ENCODE measurements at places on chromosomes 13 and 19.

DNA sequence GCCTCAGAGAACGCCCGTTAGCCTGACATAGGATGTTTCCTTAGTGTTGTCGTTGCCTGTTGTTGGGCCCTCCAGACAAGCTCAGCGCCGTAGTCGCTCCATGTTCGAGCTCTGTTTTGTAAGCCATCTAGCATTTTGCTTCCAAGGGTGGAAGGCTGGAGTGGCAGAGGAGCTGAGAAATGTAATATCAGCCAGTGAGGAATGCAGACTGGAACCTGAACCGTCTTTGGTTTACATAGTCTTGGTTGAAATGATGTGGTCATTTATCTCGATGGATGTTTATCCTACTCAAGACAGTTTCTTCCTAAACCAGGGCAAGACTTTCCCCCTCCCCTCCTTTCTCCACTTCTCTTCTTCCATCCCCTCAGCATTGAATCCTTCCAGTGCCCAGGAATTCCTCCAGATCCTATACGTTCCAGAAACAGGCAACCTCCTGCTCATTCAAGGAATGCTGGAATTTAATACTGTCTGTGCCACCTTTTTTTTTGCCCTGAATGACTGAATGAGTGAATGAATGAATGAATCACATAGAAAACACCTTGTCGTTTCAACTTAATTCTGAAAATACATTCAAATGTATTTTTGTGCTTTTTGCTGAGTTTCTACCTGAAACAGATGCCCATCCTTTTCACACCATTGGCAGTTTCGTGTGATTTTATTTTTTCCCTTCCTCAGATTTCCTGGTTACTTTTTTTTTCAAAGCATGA is 109.5 kb upstream of the MBNL2 start:
- DNase-seq: no peak

DNA sequence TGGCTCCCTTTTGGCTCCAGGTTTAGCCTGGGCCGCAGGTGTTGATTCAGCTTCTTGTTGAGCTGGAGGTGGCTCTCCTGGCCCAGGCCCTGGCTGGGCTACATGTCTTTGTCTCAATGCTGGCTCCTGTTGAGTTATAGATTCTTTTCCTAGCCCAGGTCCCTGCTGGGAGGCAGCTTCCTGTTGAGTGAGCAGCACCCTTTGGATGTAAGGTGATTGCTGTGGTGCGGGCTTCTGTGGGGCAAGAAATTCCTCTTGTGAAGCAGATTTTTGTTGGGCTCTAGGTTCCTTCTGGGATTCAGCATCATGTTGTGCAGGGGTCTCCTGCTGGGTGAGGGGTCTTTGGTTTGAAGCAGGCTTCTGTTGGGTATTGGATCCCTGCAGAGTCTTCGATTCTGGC is 545 bp downstream of the LIPE start:
- peak; percentile 11 for DNase-seq

- no peak for DNase-seq
Observed at GRCh38 chr13:107441279-107441678, 774.1 kb downstream of the LIG4 start.

DNA sequence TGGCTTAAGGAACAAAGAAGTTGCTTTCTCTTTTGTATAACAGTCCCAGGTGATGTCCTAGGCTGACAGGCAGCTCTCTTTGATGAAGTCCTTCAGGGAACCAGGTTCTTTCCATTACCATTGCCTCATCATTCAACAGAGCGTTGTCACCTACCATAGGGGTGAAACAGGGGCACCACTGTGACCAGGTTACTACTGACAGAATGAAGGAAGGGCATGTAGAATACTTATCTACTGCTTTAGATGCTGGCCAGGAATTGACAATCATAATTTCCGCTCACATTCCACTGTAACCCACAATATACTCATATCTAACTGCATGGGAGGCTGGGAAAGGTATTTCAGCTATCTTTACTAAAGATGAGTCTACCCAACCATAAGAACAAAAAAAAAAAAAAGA is 148.0 kb upstream of the FNDC3A start:
- DNase-seq: no peak

DNA sequence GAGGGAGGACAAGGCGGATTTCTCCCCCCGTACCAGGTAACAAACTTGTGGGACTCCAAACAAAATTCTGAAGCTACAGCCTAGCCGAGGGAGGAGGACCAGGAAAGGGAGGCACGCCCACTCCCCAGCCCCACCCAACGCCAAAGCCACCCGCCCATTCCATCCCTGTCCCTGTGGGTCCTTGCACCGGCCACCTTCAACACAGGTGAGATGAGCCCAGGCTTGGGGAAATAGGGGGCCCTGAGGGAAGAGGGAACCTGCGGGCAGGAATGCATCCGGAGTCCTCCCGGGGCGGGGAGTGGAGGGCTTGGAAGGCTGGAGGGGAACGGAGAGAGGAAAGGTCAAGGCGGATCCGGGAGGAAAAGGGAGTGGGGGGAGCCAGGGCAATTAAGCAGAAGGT is at the start of gene BEST2:
BEST2 (plus strand) TSS at position 157 of the 400 bp plus-strand sequence. CDS start 802 bp downstream, outside the sequence.
- no peak for DNase-seq

- no peak for DNase-seq
Observed at GRCh38 chr13:48535766-48536165, 2.9 kb upstream of the RCBTB2 start.

DNA sequence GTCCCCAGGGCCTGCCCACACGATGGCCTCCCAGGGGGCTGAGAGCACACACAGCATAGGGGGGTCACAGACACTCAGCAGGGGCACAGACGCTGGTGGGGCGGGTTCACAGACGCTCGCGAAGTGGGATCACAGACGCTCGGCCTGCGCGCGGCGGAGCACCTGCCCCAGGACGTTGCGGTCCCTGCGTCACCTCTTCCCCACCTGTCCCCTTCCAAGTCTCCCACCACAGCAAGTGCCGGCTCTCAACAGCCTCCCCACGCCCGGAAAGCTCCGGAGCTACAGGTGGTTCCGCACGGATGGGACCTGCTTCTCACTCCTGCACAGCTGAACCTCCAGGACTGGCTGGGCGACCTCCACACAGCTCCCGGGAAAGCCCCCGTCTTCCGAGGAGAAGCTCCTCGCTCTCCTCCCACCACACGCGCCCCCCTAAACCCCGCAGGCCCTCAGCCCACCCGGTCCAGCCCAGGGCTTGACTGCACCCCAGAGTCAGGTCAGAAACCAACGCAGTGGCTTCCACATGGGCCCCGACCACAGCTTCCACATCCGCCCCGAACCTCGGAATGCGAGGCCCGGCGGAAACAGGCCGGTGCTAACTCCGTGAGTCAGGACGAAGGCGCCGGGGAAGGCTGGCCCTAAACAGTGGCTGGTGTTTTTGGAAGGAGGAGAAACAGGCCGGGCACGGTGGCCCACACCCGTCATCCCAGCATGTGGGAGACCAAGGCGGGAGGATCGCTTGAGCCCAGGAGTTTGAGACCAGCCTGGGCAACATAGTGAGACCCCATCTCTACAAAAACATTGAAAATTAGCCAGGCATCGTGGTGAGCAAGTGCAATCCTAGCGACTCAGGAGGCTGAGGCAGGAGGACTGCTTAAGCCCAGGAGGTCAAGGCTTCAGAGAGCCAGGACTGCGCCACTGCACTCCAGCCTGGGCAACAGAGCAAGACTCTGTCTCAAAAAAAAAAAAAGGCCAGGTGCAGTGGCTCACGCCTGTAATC is 16.5 kb downstream of the BTBD2 start:
- DNase-seq: no peak

GRCh38 chr19:55097864-55098715 is 19.3 kb downstream of the PPP1R12C start:
- DNase-seq: no peak

GRCh38 chr19:7230826-7231225 is 63.4 kb downstream of the INSR start:
- no peak for DNase-seq

- no peak for DNase-seq
Observed at GRCh38 chr13:42377640-42378382, 105.9 kb downstream of the AKAP11 start.

GRCh38 chr13:82766732-82767321 is 1115.4 kb downstream of the SLITRK1 start:
- no peak for DNase-seq

DNA sequence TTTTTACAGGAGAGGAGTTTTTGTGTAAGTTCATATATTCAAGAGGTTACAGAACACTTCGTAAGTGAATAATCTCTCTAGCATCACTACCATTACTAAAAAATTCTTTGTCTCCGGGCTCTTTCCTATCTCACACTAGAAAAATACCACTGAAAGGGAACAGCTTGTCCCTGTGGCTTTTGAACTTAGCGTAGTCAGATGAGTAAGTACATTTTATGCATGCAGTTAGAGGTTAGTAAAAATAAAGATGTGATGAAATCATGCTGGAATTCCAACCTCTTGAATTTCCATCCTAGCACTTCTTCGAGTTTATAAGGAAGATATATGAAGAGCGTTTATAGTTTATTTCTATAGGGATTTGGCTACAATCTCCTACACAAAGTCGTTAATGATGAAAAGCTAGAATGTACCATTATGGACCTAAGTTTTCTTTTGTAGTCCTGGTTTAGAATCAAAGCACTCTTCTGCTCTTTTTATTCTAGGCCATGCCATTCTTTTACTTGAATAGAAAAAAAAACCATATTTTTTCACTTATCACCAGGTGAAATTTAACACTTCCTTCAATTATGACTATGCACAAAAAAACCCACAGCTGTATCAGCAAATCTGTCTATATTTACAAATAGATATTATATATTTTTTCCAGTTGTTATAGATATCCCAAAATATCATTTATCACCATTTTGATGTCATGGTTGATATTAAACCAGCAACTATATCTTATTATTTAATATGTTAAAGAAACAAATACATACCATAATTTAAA is 139.9 kb upstream of the PCDH9 start:
- no peak for DNase-seq

DNA sequence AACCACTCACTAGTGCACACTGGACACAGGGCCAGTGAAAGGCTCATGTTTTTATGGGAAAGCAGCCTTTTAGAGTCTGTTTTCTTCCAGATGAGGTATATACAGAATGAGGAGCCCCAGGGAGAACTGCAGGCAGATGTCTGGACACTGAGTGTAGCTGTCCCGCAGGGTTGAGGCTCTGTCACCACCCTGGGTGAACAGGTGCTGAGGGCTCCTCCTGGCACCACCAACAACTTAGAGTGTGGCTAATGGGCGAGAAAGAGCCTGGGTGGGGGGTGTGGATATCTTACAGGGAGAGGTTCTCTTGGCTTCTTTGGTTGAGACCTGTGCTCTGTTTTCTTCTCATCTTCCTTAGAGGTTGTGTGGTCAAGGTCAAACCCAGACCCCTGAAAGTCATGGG is 202.1 kb upstream of the GPR12 start:
- no peak for DNase-seq

DNA sequence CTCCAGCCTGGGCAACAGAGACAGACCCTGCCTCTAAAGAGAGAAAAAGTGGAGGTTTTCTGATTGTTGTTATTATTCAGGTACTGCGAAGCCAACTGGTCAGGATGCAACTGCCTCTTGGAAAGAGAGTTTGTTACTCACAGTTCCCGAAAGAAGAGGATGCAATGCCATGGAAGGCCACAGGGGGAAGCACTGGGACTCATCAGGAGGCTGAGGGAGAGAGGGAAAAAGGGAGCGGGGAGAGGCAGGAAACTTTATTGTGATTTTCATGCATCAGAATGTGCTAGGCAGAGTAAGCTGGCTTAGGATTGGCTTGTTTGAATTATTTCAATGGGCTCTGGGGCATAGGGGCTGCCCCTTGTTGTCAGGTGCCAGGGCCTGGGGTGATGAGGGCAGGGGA is 27.6 kb downstream of the MYO9B start:
- no peak for DNase-seq

- no peak for DNase-seq
Observed at GRCh38 chr13:78183732-78184131, 265.1 kb upstream of the EDNRB start.

GRCh38 chr19:46919324-46919723 is 58.5 kb downstream of the ARHGAP35 start:
- no peak for DNase-seq

GRCh38 chr13:35631666-35632065 is 155.2 kb upstream of the MAB21L1 start:
- DNase-seq: no peak

- no peak for DNase-seq
Observed at GRCh38 chr13:63435667-63436324, 2020.1 kb upstream of the PCDH20 start.

DNA sequence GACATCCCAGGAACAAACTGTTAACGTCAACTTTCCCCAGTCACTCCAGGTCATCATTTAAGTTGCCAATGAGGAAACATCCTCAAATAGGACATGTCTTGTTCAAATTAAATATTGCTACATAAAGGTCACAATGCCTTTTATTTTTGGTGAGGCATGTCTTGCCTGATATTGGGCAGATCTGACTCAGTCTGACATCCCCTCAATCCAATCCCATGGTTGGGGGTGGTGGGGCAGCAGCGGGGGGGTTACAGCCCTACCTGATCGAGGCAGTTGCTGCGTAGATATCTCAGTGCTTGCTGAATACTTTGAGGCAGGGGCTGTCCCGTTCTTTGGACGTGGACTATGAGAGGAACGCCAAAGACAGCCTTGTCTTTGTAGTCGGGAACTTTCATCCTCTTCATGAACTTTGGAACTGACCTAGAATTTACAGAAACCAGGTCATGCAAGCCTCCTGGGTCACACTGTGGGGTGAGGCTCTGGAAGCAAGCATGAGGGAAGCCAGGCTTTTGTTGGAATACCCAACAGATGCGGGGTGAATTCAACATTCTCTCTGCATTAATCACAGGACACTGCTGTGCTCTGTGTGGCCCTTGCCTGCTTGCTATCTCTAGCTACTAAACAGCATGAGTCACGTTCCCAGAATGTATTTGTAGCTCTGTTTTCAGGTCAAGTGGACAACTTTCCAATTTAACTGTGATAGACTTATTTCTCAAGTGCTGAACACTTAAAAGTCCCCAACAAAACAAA is 109.8 kb downstream of the KL start:
- DNase-seq: no peak

GRCh38 chr13:36612230-36612629 is 61.6 kb upstream of the SERTM1 start:
- DNase-seq: no peak

DNA sequence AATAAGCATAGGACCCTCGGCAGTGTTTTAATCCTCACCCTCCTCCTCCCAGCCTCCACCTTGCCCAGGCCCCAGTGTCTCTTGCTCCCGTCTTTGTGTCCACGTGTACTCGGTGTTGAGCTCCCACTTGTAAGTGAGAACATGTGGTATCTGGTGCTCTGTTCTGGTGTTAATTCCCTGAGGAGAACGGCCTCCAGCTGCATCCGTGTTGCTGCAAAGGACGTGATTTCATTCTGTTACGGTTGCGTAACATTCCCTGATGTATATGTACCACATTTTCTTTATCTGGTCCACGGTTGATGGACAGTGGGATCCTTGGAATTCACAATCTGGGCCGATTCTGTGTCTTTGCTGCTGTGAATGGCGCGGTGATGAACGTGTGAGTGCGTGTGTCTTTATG is 44.7 kb upstream of the TFDP1 start:
- DNase-seq: no peak

GRCh38 chr13:87884884-87885283 is 213.7 kb downstream of the SLITRK5 start:
- peak; percentile 31 for DNase-seq

Data from NCI-H1092 (cell line).